ENCODE measurements at places on chromosomes 4 and X.

DNA sequence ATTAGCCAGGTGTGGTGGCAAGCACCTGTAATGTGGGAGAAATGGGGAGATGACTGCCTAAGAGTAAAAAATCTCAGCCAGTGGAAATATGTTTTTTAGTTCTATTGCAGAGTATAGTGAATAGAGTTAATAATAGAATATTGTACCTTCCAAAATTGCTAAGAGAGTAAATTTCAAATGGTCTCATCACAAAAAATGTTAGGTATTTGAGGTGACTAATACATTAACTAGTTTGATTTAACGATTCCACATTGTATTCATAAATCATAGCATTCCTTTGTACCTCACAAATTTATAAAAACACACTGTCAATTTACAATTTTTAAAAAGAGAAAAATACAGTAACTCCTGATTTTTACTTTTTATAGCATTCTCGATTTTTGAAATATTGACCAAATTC is 681.5 kb upstream of the EPHA5 start:
- no peak for DNase-seq

GRCh38 chr4:67550451-67550850 is 5.1 kb upstream of the CENPC start:
- DNase-seq = no peak

DNA sequence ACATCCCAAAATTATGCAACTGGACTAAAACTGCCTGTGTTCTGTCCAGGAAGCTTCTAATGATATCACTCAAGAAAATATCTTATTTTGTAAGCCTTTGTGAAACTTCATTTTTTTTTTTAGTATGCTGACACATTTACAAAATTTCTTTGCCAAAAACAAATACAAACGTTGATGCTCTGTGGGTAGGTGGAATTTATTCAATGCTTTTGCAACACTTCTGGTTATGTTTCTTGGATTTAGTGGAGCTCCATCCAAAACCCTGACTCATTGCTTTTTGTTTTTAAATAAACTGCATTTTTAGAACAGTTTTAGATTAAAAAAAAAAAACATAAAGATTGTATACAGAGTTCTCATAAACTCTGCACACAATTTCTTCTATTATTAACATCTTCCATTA is 250.9 kb upstream of the MAOA start:
- no peak for DNase-seq

DNA sequence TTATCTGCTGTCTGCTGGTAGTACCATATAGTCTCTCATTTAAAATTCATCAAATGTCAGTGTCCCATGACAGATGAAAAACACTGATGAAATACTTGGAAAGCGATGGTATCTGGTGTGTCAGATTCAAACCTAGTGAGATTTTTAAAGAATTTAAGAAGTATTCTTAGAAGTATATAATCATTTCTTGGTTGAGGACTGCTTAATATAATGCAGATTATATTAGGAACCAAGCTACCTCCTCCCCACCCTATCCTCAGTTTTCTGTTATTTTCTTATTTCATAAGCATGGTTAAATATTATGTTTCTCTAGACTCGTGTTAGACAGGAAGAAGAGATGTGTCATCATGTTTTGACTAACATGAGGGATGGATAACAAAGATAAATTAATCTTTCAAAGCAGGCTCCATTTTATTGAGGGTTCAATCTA is 118.5 kb downstream of the GLUD2 start:
- no peak for DNase-seq

DNA sequence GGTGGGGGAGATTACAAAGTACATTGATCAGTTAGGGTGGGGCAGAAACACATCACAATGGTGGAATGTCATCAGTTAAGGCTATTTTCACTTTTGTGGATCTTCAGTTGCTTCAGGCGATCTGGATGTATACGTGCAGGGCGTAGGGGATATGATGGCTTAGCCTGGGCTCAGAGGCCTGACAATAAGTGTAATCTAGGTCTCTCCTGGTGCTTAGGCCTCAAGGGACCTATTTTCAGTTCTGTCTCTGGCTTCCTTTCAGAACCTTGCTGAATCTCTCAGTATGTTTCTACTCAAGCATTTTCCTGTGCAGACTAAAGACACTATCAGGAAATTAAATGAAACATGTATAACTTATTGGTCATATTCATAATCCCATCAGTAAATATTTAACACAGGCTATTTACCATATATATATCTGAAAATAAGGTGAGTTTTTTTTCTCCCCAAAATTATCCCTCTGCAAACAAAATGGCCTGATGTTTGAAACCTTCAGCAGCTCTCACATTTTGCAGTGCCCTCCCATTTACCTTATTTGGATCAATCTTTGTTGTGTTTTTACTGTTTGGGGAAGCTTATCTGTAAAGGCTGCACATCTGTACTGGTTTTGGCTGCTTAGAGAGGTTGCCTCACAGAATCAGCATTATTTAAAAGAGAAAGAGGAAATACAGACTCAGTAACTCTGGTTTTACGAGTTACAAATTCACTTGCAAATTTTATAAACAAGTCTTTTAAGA is 2.3 kb upstream of the ZCCHC4 start:
- DNase-seq = no peak

DNA sequence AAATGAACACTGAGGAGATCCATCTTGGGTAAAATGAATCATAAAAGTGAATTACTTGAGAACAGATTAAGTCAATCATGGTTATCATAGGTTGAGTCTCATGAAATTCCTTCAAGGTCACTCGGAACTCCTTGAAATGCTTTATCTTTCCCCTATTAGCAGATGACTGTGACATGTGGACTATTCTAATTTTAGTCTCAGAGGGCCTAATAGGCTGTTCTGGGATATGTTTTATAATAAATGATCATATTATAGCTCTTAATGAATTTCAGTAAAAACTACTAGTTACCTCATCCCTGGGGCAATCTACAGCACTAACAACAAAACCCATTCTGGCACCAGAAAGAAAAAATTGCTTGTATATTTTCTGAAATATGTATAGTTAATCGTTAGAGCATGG is 44.7 kb downstream of the SPATA4 start:
- no peak for DNase-seq

DNA sequence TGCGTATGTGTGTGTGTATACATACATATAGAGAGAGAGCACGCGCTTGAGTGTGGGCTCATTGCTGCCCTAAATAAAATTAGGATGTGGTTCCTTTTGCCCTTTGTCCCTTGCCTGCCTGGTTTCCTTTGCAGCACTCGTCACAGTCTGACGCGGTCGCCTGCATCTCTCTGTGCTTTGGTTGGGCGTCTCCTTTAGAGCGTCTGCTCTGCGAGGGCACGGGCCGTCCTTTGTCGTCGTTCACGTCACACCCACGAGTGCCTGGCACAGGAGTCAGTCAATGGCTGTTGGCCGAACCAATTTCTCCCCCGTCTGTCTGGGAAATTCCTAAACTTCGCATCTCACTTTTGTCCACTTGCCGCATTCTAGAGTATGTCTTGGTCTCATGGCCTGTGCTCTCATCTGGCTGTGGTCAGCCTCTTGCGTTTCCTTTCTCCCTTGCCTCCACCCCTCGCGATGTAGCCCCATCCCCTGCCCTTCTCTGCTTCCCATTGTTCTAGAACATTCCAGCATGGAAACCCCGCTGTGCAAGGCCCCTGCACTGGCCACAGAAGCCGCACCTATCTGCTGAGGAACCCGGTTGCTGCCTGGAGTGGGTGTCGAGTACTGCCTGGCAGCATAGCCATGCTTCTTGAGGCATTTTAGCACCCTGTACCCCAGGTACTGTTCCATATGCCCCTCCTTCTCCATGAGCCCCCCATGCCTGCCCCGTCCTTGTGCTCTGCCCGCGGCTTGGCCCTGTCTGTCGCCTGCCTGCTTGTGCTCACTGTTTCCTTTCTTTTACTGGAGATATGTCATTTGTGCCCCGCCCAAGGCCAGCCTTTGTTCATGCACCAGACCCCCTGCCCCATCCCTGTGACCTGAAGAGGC is 8.0 kb downstream of the MAEA start:
- DNase-seq = no peak

DNA sequence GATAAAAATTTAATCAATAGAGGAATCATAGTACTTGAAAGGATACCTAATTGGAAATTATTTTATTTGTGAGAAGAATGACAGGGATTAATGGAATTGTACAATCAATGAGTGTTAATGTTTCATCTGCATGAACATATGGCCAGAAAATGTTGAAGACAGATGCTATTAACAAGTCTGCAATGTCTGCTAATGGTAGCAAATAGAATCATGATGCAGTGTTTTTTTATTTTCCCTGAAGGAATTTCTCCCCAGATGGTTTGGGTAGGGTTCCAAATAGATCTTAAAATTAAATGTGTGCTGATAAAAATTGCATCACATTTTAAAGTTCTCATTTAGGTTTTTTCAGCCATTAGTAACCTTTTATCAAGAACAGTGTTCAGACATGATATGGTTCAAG is 291.3 kb upstream of the TRAM1L1 start:
- DNase-seq = no peak

DNA sequence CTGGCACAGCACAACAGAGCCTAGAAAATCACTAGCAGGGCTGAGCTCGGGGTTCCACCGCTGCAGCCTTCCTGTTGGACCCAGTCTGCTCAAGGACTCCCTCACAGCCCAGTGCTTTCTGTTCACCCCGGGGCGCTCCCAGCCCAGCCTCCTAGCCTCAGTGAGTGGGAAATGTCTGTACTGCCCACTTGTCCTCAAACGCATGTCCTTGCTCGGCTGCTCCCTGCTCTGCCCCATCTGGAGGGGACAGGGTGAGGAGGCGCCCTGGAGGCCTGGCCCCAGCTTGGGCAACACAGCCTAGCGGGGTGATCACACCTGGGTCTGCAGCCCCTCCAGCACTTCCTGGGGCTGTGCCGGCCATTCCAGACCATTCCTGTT is 11.9 kb upstream of the CCNQ start:
- DNase-seq = no peak

All from HuH-7.5 (cell line).